Activated T-helper 1 cell treated with anti-CD3 and anti-CD28 coated beads, Interleukin-12 subunit alpha, Interleukin-12 subunit beta, Interleukin-2, Interleukin-4 antibody, amounts not matched to agents 30 ng/mL and 10 ng/mL and 1 ng/mL, durations not matched to agents 14 hours and 24 hours and 36 hours (primary cell): ENCODE measurements at places on chromosomes 13 and 19.

- no peak for DNase-seq
Measured at GRCh38 chr19:45275370-45275971, 24.4 kb downstream of the MARK4 start.

DNA sequence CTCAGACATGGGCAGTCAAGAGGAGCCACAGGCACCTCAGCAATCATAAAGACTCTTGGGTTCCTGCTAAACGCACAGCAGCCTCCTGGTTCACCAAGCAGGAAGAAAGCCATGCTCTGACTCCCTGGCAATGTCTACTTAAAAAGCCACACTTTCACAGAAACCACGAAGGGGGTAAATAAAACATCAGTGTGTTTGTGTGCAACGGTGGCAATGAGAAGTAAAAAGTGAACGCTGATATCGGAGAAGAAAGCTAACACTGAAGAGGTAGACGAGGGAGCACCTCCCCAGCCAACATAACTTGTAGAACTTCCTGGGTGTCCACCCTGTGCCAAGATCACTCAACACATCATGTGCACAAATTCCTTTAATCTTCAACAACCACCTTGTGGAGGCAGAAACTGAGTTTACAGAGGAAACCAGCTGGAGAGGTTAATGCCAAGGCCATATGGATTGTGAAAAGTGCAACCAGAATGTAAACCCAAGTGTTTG, 30.2 kb downstream of the HSPH1 start:
- DNase-seq, result no peak

GRCh38 chr19:6516659-6517291, 14.1 kb upstream of the TNFSF9 start:
- DNase-seq, result peak; percentile 86

DNA sequence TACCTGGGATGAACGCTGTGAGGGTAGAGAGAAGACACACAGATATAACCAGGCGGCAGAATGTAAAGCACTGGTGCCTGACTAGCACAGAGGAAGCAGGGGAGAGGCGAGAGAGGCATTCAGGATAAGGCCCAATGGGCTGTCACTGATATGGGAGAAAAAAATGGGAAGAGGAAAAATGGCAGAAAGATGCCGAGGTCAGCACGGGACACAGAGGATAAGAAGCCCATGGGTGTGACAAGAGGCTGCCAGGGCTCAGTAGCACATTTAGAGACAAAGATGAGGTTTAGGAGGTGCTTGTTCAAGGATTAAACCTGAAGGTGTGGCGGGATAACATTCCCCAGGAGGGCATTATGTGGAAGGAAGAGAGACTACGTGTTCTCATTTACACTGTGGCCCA, 5.6 kb downstream of the SMG9 start:
- DNase-seq, result no peak

GRCh38 chr13:43512221-43512620, 274.6 kb downstream of the ENOX1 start:
- no peak for DNase-seq

DNA sequence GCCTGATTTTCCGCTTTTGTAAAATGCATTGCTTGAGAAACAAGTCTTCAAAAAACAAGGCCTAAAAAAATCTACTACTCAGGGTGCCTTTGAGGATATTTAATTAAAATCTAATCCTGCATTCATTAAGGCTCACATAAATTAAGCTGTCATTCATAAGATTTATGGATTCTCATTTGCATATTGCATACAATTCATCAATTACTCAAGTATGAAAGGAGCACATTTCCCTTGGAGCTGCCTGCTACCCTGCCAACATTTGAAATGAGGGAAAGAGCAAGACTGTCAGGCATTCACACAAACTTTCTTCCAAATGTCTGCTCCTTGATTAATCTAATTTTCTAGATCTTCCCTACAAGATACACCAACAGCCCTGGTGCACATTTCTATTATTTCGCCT, 140.0 kb downstream of the DACH1 start:
- DNase-seq, result no peak

- DNase-seq, result no peak
Measured at GRCh38 chr13:105346141-105346775, 1189.2 kb downstream of the EFNB2 start.

- no peak for DNase-seq
Measured at GRCh38 chr13:18949970-18950369, 231.7 kb downstream of the TUBA3C start.

- no peak for DNase-seq
Measured at GRCh38 chr13:112270951-112271350, 105.2 kb upstream of the SPACA7 start.

DNA sequence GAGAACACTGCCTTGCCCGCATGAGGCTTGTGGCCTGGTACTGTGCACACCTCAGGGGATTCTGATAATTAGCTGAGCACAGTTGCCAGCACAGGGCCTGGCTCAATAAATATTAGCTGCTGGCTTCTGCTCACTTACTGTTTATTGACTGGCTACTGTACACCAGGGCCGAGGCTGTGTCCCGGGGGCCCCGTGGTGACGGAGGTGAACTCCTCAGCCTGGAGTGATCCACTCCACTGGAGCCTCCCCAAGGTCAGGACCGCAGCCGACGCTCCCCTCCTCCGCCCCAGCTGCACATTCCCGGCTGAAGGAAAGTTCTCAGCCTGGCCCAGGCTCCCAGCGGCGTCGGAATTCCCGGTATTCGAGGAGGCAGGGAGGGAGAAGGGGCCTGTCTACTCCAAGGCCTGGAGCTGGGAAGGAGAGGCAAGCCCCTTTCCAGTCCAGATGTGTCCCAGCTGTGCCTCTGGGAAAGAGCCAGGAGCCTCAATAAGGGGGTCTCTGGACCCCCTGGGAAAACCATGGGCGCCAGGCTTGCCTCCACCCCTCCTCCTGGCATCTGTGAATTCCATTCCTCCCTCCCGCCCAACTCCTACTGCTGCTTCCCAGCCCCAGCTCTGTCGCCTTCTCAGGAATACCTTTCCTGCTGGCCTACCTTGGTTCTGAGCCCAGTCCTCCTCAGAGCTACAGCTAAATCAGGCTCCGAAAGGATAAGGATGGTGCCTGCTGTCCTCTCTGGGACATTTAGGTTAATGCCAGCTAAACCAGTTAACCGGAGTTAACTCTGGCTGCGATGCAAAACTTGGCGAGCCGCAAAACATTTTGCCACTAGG, 7.3 kb downstream of the RPS16 start:
- no peak for DNase-seq

DNA sequence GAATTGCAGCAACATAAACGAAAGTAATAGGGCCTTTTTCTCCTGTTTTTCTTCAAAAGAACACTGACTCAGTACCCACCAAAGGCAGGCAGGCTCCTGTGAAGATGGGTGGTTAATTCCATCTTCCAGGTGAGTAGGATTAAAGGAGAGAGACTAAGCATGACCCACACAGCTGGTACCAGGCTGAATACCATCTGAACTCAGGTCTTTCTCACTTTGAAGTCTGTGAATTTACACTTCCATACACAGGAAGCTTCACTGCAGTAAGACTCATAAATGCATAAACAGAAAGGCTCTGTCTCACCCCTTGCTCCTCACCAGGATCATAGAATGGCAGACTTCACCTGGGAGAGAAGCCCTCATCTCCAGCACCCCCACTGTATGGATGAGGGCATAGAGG, 194.6 kb downstream of the KLF12 start:
- no peak for DNase-seq

GRCh38 chr13:107808389-107808788, 406.9 kb downstream of the LIG4 start:
- DNase-seq, result no peak

- no peak for DNase-seq
Measured at GRCh38 chr13:23986619-23987018, 89.3 kb upstream of the C1QTNF9B start.

- no peak for DNase-seq
Measured at GRCh38 chr13:39224671-39225240, 186.5 kb downstream of the NHLRC3 start.

DNA sequence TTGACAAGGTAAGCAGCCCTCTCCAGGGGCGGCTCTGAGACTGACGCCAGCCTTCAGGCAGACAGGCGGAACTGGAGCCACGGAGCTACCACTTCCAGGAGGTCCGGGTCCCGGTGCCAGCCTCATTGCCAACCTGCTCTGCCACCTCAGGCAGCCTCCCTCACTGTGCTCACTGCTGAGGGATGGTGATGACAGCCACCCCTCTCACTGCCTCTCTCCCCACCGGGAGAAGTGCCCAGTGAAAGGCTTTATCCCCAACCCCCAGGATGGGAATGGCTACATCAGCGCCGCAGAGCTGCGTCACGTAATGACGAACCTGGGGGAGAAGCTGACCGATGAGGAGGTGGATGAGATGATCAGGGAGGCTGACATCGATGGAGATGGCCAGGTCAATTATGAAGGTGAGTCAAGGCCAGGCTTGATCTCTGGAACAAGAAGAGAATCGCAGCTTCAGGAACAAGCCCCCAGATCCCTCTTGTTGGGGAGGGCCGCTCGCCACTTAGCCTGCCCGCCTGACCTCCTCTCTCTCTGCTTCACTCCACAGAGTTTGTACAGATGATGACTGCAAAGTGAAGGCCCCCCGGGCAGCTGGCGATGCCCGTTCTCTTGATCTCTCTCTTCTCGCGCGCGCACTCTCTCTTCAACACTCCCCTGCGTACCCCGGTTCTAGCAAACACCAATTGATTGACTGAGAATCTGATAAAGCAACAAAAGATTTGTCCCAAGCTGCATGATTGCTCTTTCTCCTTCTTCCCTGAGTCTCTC, 7.6 kb downstream of the CALM3 start:
- no peak for DNase-seq
